Activated CD4-positive, alpha-beta T cell treated with anti-CD3 and anti-CD28 coated beads for 1 hour (primary cell): ENCODE measurements at places on chromosomes 6 and 20.

GRCh38 chr6:118830691-118831090 is 63.3 kb upstream of the ASF1A start:
- no peak for DNase-seq

- no peak for DNase-seq
These were observed 95.2 kb upstream of the BTN3A2 start for GRCh38 chr6:26269531-26270485.

DNA sequence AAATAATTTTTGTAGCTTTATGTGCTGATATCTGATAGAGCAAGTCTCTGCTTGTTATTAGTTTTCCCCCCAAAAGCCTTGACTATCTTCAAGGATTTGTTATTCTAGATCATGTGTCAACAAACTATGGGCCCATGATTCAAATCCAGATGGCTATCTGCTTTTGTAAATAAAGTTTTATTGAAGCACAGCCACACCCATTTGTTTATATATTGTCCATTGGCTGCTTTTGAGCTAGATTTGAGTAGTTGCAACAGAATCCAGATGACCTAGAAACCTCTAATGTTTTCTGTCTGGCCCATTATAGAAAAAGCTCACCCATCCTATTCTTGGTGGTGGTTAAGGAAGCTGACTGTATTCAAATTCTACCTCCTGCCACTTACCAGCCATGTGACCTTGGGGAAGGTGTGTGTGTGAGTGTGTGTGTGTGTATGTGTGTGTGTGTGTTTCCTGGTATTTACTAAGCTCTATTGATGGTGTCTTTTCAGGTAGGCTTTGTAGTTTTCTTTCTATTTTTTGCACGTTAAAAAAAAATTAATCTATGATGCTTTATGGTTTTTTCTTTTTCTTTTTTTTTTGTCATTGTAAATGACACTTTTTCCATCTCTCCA is 1.3 kb upstream of the GTSF1L start:
- no peak for DNase-seq

DNA sequence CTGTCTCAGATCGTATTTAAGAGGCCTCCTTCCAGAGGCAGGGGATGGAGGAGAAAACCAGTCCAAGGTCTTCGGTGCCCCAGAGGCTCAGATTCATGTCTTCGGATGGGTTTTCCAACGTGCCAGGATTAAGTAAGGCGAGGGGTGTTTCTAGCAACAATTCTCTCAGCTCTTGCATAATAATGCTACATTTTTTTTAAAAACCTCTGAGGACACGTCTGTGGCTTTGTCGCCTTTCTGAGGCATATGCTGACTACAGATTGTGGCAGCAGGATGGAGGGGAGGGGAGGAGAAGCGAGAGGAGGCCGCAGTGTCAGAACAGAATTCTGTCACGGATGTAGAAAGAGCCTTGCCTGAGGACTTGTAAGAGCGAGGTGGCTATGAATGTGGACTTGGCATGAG is 17.7 kb upstream of the CCDC167 start:
- peak; percentile 52 for DNase-seq

GRCh38 chr6:122803171-122803661 is 14.2 kb downstream of the SMPDL3A start:
- no peak for DNase-seq

GRCh38 chr6:106939208-106939607 is 35.3 kb downstream of the CD24 start:
- no peak for DNase-seq

DNA sequence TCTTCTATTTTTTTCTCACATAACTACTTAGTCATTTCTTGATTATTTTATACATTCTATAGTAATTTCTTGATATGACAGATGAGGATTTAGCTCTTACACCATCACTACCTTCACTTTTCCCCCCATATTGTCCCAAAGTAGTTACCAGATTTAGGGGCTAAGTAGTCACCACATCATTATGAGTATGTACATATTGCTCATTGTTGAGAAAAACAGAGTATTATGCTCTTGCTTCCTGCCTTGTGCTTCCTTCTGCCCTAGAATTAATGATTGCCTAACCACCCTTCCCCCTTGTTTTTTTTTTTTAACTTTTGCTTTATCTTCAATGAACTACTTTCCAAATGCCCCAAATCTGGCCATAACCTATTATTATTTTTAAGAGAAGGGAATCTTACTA is 6.8 kb upstream of the HLA-B start:
- DNase-seq, result no peak

DNA sequence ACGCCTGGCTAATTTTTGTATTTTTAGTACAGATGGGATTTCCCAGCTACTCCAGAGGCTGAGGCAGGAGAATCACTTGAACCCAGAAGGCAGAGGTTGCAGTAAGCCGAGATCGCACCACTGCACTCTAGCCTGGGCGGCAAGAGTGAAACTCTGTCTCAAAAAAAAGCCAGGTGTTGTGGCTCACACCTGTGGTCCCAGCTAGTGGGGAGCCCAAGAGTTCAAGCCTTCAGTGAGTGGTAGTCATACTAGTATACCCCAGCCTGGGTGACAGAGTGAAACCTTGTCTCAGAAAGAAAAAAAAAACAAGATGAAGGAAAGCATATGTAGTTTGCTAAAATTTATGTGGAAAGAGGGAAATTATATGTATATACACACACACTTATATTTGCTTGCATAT is 20.0 kb upstream of the POU5F1 start:
- DNase-seq, result no peak

GRCh38 chr6:127365874-127366273 is 22.5 kb upstream of the ECHDC1 start:
- DNase-seq, result no peak

- no peak for DNase-seq
These were observed 1.7 kb downstream of the PPP1R10 start for GRCh38 chr6:30615219-30615957.

GRCh38 chr6:34132486-34133185 is 13.3 kb downstream of the GRM4 start:
- DNase-seq, result no peak

DNA sequence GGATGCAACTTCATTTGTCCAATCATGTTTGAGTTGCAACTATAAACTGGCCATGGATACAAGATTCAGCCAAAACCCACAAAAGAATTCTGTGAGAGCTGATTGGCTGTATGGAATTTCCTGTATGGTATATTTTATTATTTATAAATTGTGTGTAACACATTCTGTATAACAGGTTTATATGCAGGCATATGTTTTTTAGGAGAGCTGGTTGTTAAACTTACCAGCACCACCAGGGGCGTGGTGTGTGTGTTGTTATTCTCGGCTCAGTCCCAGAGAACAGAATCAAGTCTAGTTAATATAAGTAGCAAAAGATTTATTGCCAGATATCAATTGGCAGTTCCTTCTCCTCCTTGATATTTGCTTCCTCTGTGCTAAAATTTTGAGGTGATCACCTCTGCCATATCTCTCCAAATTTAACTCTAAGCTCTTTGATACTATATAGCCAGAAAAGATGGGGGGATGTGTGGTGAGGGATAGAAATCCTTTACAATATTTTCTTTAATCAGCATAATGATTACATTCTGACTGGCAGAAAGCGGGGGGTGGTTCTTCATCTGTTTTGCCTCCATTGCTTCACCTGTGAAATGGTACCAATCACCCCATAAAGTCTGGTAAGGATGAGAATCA is 22.9 kb downstream of the CNBD2 start:
- DNase-seq, result no peak

- no peak for DNase-seq
These were observed 126.6 kb downstream of the ADAT2 start for GRCh38 chr6:143323729-143324470.

DNA sequence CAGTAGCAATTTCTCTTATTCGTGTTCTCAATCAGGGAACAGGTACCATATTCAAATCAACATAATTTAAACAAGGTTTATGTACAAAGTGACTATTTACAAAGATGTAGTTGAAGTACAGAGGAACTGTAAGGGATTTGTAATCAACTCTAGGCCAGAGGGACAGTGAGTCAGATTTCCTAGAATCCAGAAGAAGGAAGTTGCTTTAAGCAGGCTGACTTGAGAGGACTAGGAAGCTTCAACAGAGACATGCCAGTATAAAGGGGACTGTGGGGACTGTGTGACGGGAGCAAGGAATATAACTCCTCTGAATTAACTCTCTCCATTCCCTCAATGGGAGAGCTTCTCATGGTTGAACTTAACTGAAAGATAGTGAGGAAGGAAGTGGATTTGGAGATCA is 427.4 kb upstream of the JAG1 start:
- DNase-seq, result no peak

DNA sequence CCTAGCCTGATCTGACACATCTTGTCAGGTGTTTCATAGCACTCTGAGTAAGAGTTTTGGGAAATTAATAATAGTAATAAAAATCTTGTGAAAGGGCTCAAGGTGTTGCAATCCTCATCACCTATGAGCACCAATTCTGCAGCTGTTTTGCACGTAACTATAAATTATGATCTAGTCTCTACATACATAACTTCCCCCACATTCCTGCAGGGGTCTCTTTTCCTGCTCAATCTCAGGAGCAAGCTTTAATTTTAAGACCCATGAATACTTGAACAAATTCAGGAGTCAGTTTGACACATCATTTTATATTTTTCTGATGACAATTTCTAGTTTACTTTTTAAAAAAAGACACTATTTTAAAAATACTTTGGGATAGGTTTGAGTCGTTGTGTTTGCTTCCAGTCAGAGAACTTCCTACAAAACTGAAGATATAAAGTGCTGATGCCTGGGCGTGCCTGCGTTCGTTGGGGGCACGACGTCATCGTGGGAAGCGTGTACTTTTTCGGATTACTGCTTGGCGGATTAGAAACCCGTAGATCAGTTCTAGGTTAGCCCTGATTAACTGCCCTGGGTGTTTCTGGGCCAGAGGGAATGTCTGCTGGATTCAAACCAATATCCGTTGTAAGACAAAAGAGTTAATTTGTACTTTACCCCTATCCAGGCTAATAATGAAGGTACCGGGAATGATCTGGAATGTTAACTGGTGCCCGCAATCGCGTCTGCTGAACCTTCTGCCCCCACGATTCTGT is 1.0 kb upstream of the E2F3 start:
- DNase-seq, result peak; percentile 9

DNA sequence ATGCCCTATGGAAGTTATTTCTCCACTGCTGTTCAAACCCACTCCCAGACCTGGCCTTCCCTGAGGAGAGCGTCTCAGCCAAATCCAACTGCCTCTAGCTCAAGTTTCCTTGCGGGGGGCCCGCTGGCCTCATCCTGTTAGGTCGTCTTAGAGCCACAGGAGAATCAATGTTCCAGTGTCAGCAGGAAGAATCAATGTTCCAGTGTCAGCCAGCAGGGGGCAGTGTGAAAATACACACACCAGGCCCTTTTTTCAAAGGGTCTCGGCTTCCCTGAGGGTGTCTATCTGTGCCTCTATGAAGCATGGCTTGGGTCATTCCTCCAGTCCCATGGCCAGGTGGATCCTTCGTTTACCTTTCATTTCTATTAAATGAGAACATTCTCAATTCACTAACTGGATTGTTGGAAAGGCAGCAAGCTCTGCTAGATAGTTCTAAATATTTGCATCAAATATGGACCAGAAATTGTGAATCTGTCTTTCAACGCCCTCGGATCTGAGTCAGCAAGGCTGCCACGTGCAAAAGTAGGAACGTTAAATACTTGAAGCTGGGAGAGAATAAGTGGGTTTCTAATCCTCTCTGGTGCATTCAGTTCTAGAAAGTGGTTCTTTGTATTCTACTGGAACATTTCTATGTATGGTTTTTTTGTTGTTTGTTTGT is 19.2 kb downstream of the PRND start:
- DNase-seq, result peak; percentile 45

DNA sequence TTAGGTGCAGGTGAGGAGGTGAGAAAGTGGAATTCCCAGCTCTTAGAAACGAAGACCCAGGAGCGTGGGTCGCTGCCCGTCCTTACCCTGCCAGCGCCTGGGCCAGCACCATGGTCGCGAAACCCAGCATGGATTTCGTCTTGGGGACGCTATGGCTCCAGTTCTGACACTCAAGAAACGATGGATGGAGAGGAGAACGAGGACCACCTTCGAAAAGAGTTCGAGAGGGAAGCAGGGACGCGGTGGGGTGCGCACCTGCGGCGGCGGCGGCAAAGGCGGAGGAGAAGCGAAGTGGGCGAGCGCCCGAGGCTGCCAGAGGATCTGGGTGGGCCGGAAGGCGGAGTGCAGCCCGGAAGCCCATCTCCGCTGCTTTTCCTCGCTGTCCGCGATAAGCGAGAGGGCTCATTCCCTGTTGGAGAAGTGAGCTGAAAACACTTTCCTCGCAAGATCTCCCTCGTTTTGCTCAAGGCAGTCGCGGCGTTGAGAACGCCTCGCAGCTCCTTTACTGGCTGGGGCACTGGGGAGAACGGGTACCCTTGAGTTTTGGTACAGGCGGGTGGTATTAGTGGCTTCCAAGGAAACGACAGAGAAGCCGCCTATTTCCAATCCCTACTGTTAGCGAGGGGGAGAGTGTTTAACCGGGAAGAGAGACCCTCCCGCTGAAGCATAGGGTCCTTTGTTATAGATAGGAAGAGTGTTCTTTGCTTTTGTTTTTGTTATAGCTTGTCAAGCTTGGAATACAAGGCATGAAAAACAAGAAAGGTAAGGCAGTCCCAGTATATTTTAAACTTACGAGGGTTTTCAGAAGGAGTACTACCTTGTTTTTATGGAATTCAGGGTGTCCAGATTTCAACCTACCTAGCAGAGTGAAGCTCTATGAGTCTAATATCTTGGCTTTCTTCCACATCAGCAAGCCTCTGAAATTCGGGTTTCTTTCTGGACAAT is 109.5 kb downstream of the TRIM27 start:
- no peak for DNase-seq

DNA sequence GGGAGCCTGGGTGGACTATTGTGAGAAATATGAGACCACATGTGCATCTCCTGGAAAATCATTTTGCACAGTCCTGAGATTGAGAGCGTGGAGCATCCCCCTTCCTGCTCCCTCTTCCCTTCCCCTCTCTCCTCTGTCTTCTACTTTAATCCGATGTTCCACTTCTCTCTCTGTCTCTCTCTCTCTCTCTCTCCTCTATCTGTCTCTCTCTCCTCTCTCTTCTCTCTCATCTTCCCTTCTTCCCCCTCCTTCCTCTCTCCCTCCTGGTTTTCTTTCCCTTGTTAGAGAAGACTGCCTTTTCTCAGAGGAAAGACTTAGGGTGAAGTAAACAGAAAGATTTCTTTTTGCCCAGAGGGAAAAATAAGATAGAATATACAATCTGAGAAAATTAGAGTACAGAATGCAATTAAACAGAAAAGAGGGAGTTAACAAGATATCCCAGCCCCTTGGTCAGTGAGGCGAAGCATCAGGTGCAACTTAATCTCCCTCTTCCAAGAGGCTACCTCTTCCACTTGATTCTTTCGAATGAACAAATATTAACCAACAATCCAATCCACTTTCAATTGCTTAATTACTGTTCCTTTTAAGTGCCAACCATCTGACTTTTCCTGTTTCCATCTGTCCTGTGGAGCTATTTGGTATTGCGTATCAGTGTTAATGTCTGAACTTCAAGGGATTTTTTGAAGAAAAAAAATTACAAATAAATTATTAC is 14.6 kb downstream of the KHDC1 start:
- no peak for DNase-seq

- no peak for DNase-seq
These were observed 14.7 kb upstream of the SIM1 start for GRCh38 chr6:100479179-100480035.

DNA sequence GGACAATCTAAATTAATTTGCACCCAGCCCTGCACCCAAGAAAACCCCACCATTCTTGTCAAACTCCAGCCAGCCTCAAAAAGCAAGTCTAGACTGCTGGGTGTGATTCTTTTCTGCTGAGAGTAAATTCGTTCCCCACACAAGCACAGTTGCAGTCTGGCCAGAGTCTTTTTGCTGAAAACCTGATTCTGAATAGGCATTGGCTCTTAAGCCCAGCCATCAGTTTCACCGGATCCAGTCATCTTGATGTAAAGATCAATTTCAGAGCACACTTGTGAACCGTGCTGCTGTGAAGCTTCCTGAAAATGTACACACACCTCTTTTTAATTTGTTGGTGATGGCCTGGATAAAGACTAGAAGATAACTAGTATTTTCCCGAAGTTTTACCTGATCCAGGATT is 159.4 kb upstream of the GGTLC1 start:
- DNase-seq, result no peak
